Right kidney (tissue), 9 donors: ENCODE measurements at places on chromosomes 1 and 21.
A peak's percentile ranks its signal among the peaks of the same experiment; 100 is the strongest.

DNA sequence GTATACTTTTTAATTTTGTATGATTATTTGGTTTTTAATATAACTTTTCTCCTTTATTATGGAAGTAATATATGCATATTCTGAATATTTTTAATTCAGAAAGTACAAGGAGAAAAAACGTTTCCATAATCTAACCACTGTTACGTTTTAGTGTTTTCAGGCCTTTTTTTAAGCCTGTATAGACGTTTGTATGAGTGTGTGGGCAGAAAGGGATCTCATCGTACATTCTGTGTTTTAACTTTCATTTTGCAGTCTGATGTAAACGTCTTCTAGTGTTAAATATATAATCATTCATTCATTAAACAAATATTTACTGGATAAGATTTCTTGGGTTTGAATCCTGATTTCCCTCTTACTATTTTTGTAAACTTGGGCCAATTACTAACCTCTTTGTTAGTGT, 38.0 kb upstream of the PLEKHO1 start:
- DNase-seq, result no peak

DNA sequence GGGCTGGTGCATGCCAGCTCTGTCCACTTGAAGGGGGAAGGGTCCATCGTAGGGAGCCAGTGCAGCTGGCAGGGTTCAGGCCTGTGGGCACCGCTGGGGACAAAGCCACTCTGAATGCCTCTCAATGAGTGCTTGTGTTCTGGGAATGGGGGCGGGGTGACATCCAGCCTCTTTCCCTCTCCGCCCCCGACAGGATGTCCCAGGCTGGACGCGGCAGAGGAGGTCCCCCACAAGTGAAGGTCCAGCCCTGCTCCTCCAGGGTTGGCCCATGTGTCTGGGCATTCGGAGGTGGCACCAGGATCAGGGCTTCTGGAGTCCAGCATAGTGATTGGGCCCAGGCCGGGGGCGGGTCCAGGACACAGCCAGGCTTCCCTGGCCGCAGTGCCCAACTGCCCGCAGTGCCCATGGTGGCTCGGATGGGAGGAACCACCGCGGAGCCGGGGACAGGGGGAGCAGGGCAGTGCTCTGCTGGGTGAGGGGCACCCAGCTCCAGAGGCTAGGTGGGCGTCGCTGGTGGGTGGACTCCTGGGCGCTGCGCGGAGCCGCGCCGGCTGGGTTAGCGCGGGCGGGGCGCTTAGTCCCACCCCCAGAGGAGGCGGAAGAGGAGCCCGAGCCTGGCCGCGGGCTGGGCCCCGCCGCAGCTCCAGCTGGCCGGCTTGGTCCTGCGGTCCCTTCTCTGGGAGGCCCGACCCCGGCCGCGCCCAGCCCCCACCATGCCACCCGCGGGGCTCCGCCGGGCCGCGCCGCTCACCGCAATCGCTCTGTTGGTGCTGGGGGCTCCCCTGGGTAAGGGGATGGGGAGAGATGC, at the start of gene SHISA4:
TSS of gene SHISA4 (plus strand) at position 617 of the 808 bp plus-strand sequence. CDS start at position 714, 97 bp downstream.
- DNase-seq, result peak; percentile 89

GRCh38 chr1:36351227-36351977, 28.0 kb upstream of the EVA1B start:
- DNase-seq, result no peak

DNA sequence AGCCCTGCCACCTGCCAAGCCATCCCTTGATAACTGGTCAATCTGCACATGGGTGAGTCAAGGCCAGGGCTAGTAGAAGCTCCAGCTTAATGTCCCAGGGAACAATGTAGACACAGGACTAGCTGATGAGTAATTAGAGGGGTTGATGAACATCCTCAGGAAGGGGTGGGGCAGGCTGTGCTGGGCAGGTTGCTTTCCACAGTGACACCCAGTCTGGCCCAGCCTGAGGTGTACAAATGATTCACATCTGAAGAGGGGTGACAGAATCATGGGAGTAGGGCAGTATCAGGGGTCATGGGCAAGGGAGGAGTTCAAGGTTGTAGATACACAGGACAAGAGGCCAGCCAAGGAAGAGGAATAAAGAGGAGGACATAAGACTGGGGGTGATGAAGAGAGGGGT, 4.3 kb downstream of the LPAR3 start:
- DNase-seq, result no peak

DNA sequence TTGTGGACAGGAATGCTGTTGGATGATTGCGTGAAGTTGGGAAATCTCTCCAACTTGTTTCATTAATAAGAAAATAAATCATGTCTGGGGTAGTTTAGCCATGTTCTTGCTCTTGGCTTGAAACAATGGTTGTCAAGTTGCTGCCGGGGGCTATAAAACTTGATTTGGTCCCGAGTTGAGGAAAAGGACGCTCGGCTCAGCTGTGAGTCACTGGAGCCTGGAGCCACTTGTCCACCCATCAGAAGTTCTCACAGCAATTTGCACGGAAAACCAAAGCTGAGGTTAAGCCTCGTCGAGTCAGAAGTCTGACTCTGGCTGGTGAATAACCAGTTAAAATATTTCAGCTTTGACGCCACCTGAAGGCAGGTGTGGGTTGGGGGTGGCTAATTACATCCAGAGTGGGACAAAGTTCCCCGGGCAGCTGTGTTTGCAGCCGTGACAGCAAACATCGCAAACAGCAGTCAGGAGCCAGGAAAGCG, 19.7 kb upstream of the RIPK4 start:
- no peak for DNase-seq

- DNase-seq, result no peak
Measured at GRCh38 chr1:33327587-33328325, 6.9 kb upstream of the A3GALT2 start.

GRCh38 chr1:151370211-151370911, 2.1 kb downstream of the SELENBP1 start:
- DNase-seq, result no peak

DNA sequence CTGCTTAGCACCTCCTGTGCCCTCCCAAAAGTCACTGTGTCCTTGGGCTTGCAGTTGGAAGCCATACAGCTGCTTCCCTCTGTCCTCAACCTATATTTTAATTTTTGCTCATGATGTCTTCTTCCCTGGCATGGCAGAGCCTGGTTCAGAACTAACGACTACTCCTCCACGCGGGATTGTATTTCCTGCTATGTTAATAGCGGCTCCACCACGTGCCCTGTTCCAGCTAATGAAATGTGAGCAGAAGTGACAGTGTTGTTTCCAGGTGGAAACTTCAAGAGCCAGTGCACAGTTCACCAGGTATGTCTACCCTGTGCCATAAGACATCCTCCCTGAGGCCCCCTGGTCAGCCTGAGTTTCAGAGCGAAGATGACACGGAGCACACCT, 52.1 kb downstream of the DHRS3 start:
- DNase-seq, result no peak

DNA sequence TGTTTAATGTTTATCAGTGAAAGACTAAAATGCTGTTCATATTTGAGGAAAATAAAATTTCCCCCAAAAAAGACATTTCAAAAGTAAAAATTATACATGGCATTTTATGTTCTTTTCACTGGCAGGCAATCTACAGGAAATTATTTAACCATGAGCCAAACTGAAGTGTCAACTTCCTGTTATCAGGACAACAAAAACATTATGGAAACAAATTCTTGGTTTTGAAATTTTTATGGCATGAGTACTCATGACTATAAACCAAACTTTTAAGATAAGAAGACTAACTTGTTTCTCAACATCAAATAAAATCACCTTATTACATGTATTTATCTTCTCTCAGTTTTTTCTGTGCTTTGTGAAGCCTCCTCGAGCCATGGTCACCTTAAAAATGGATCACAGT, 698.6 kb downstream of the LTN1 start:
- DNase-seq, result no peak

- DNase-seq, result no peak
Measured at GRCh38 chr1:162846256-162847212, 14.4 kb downstream of the CCDC190 start.

GRCh38 chr1:96643519-96643918, 78.1 kb upstream of the PTBP2 start:
- no peak for DNase-seq

DNA sequence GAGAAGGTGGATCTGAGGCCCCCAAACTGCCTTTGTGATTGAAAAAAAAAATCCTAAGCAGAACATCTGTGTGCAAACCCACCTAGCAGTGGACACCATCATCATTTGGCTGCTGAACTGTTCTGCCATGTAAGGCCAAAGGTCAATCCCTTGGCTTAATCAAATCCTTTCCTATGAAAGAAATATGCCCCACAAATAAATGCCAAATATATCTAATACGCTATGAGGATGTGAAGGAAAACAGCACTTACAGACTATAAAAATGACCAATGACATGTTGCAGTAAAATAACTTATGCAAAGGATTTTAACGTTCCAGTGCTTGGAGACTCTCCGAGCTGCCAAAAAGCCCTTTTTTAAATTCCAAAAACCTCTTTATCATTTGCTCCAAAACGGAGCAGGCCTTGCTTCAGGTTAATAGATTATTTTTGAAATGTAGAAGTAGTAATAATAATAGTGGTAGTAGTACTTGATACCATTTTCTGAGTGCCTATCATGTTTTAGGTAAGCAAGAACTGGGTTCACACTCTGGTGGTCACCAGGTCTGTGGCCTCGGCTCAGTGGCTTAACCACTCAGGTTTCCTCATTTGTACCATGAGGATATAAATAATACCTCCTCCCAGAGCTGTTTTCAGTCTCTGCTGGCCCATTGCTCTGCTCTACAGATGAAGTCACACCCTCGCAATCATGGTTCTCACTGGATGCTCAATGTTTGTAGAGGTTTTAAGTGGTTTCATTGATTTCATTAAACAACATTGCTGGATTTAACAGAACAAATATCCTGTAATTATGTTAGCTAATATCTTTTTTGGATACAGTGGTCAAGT, 47.9 kb upstream of the EDEM3 start:
- DNase-seq, result no peak

GRCh38 chr1:101128211-101128727, 102.7 kb upstream of the DPH5 start:
- no peak for DNase-seq

DNA sequence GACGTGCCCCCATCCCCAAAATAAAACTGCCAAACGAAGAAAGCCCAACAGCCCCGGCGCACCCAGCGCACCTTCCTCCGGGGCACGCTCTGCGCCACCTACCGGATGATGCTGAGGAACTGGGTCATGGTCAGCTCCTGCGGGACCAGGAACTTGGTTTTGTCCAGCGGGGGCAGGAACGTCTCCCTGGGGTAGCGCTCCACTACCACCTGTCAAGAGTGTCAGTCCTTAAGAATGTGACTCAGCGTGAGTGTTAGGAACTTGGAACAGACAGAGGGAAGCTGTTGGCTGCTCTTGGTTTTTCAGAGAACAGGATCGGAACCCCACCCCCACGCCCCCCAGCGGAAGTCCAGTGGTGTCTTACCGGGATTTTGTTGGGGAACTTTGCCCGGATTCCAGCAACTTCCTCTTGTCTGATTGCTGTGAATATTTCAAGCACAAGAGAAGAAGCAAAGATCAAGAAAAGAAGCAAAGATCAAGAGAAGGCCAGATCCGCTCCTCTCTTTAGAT, 431 bp downstream of the MAP1LC3C start:
- DNase-seq, result peak; percentile 68

DNA sequence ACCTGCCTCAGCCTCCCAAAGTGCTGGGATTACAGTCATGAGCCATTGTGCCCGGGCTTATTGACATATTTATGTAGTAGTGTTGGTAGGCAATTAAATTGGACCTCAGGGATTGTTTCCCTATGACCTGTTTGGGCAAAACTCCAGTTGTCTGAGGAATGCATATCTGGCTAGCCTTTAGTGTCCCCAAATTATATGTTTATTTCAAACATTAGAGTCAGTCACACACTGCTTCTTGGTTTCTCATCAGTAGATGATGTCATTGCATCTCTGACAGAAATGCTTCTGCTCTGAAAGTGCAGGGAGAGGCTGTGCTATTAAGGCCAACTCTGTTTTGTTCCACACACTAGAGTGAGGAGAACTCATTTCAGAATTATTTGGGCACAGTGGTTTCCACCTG, 12.5 kb downstream of the PIP5K1A start:
- DNase-seq, result no peak

GRCh38 chr1:62131093-62131725, 63.4 kb upstream of the L1TD1 start:
- no peak for DNase-seq

GRCh38 chr1:45612941-45613579, 10.8 kb downstream of the CCDC17 start:
- DNase-seq, result no peak

- no peak for DNase-seq
Measured at GRCh38 chr1:23757812-23758211, 14.5 kb downstream of the ELOA start.

DNA sequence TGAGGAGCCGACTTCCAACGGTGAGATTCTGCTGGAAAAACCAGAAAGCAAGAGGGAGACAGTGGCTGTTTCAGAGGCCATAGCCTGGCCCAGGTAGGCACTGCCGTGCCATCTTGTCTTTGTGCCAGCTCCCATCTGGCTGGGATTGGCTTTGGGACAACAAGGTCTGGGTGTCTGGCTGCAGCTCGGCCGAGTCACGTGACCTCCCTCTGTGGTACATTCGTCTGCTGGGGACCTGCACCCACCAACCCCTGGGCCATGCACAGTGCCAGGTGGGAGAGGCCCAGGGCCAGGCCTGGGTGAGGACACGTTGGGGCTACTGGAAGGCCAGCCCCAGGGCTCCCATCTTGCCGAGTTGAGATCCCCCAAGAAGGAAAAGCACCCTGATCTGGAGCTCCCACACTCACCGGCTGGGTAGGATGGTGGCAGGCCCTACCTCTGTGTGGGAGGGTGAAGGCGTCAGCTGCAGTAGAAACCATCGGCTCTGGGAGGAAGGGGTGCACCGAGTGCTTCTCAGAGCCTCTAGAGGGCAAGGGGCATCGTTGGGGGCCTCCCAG, 25.3 kb upstream of the TTC34 start:
- DNase-seq, result no peak

GRCh38 chr1:110477041-110477440, 26.1 kb downstream of the PROK1 start:
- DNase-seq, result no peak

DNA sequence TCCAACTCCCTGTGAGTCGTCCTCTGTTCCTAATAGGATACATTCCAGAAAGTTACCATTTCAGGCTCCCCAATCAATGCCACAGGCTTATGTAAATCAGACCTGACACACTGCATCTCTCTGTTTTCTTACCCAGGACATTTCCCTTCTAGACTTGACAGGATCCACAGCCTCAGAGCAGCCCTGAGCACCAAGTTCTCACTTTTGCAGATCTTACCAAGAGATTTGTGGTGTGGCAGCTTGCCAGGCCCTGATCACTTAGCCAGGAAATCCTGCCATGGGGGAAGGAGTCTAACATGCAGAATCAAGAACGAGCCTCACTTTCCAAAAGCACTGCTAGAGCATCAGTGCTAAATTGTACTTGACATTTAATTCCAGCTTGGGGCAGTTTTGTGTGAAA, 202.9 kb downstream of the TBX15 start:
- DNase-seq, result no peak

- DNase-seq, result no peak
Measured at GRCh38 chr1:247164694-247165093, 7.1 kb downstream of the ZNF124 start.

- DNase-seq, result no peak
Measured at GRCh38 chr1:170360601-170361000, 171.4 kb upstream of the GORAB start.

GRCh38 chr1:45621895-45622523, 1.8 kb downstream of the CCDC17 start:
- no peak for DNase-seq
